ENCODE measurements at places on chromosomes 11 and 22.

DNA sequence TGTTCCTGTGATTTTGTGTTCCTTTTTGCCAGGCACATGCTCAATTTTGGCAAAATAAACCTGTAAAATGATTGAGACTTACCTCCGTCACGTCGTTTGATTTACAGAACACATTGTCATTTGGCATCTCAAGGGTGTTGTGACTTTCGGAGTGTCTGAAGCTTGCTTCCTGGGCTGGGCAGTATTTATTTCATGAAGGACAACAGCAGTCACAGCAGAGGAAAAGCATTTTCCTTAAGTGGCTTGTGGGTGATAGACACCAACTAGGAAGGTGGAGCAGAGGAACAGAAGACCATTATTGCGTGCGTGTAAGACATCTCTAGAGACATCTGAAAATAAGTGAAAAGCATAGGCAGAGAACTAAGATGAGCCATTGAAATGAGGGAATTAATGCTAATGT is 80.2 kb downstream of the SLC36A4 start:
- no peak for DNase-seq

- DNase-seq, result no peak
Observed at GRCh38 chr11:32405592-32405991, 29.7 kb downstream of the WT1 start.

GRCh38 chr22:40345271-40345670 is 1.0 kb upstream of the ADSL start:
- no peak for DNase-seq

- DNase-seq, result no peak
Observed at GRCh38 chr22:48450188-48450825, 1377.4 kb downstream of the BRD1 start.

DNA sequence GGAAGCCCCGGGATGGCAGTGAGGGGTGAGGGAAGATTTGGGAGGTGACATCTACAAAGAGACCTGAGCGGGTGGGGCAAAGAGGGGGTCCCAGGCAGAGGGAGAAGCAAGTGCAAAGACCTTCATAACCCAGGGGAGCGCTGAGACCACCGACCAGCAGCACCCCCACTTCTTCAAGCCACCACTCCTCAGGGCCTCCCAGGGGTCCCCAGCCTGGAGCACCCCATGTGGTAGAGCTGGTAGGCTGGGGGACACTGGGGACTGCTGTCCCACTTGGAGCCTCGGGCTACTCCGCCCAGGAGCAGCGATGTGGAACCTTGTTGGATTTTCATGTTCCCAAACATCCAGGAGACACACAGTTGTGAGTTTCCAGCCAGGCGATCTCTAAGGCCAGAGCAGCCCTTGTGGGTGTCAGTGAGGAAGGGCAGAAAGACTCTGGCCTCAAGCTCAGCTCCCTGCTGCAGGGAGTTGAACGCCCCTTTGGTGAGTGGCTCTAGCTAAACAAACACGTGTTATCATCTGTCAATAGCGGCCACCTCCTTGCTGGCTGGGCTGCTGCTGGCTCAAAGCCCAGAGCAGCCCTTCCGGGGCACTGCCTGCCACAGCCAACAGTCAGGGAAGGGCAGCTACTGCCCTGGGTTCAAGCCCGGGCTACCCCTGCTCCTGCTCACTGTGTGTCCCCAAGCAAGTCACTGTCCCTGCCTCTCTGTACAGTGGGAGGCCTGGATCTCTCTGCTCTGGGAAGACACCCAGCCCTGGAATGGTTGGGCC is 25.7 kb upstream of the CHKA start:
- DNase-seq, result no peak

DNA sequence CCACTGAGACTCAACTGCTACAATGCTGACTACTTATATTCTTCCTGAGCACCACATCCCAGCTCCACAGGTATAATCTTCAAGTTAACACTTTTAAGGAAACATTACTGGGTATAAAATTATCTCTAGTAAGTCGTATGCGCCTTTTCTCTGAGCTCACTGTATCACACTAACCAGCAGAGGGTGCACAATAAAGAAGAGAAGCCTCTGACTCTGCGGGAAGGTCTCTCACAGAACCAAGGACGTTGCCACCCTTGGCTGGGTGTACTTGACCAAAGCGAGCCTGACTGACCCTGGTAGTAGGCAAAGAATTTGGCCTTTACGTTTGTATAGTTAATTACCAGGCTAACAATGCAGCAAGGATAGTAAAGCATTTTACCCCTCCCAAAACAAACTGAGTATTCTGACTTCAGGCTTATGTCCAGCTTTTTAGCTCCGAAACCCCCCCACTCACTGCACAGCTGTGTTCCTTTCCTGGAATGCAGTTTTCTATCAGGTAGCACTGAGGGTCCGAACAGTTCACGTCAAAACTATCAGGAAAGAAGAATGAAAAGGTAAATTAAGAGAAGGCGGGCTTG is at the start of gene BTBD18:
TSS of gene BTBD18 (minus strand) at position 144 of the 578 bp plus-strand sequence. CDS start 631 bp downstream, outside the sequence.
- no peak for DNase-seq

DNA sequence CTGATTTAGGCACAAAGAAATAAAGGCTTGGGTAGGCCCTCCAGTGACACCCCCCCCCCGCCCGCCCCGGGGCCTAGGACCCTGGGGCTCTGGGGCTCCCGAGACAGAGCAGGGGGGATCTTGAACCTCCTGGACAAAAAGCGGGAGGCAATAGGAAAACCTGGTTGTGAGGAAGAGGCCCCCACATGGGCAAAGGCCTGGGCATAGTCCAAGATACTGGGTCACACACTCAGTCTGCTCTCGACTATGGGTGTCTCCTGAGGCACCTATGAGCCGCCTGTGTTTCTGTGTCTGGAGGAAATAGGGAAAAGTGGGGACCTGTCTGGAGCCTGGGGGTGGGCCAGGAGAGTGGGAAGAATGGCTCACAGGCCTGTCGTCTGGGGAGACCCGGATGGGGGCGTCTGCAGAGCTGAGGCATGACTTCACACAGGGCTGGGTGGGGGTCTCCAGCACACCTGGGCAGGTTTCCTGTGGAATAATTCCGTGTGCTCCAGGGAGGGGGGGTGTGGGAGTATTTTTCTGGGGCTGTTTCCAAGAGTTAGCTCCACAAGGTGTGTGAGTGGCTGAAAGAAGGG is 2.4 kb upstream of the MN1 start:
- no peak for DNase-seq

DNA sequence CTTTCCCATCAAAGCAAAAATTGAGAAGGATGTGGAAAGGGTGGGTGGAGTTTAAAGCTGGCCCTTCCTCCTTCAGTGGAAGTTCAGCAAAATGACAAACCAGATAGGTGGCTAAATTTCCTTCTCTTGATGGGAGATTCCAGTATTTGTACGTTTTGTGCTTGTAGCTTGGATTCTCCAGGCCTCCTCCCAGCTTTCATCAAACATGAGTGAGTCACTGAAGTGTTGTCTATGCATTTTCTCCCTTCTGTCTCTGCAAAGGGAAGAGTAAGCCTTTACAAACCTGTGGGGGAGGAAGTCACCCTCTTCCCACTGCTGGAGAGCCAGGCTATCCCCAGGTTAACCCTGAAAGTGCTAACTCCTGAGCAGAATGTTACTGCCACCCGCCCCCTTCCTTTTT is 6.4 kb downstream of the MARK2 start:
- DNase-seq, result no peak

DNA sequence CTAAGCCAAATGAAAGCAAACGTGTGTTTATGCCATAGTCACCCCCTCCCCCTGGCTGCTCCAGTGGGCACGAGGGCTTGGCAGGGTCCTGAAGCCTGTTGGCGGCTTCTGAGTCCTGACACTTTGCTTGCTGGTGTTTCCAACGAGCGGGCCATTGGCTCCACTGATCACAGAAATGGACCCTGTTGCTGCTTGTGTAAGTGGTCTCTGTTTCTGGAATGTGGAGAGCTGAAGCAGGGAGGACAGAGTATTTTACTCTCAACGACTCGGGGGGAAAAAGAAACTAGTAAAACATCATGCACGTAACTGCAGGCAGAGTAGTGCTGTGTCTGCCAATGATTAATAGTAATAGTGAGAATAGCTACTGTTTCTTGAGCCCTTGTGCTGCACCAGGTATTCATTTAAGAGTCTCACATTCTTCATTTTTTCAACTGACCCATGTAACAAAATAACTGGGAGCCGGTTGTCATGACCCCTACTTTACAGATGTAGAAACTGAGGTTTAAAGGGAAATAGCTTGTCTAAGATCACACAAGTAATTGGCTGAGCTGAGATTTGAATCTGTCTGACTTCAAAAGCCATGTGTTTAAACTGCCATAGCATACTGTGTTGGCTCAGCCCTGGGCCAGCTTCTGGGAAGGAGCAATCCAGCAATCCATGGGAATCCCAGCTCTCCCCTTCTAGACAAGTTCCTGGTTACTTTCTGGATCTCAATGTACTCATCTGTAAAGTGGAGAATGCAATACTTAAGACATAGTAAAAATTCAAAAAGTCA is 526.7 kb downstream of the INSC start:
- no peak for DNase-seq

- DNase-seq, result no peak
Observed at GRCh38 chr11:12995188-12995587, 13.9 kb upstream of the RASSF10 start.

GRCh38 chr11:9853929-9854552 is 190.2 kb downstream of the SWAP70 start:
- no peak for DNase-seq

DNA sequence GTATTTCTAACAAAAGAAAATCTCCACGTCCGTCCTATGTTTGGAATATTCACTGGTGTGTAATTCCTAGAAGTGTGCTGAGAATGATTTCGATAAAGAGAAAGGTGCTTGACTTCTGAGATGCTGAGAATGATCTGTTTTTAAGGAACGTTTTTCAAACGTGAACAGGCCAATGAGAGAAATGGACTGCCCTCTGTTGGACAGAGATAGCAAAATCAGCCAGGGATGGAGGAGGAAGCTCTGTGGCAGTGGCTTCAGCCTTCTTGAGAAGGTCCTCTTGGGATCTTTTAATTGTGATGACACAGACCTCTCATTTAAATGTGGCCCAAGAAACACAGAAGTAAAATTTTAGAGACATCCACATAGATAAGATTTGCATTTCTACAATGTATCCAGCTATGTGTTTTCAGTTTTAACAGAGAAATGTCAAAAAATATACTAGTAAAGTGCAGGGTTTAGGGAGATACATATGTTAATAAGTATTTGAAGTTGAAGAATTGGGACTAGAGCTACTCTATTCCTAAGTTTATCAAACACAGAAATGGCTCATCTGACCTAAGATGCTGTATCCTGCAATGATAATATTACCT is 84.0 kb upstream of the RCN1 start:
- DNase-seq, result no peak

- DNase-seq, result no peak
Observed at GRCh38 chr11:70866834-70867233, 385.5 kb downstream of the SHANK2 start.

GRCh38 chr11:117828611-117829368 is 4.2 kb upstream of the FXYD2 start:
- peak; percentile 67 for DNase-seq

GRCh38 chr22:43634316-43634715 is 177.8 kb downstream of the EFCAB6 start:
- no peak for DNase-seq

DNA sequence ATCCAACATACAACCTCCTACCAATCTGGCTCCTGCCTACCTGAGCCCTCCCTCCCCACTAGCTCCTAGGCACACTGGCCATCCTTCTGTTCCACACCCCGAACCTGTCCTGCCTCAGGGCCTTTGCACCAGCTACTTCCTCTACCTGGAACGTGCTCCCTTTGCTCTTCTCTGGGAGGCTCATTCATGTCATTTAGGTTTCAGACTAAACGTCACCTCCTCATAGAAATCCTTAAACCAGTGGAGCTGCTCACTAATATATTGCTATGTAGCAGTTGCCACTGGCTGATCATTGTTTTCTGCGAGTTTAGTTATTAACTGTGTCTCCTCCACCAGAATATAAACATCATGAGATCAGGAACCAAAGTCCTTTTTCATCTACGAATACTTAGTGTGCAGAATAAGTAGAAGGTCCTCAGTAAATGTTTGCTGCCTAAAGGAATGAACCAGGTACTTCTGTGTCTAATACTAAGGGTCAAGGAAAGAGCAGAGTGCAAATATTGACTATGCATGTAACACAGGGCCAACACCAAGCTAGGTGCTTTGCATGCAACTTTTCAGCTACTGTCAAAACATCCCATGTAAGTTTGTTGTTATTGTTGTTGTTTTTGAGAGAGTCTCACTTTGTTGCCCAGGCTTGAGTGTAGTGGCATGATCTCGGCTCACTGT is 277.6 kb upstream of the SYN3 start:
- DNase-seq, result no peak

DNA sequence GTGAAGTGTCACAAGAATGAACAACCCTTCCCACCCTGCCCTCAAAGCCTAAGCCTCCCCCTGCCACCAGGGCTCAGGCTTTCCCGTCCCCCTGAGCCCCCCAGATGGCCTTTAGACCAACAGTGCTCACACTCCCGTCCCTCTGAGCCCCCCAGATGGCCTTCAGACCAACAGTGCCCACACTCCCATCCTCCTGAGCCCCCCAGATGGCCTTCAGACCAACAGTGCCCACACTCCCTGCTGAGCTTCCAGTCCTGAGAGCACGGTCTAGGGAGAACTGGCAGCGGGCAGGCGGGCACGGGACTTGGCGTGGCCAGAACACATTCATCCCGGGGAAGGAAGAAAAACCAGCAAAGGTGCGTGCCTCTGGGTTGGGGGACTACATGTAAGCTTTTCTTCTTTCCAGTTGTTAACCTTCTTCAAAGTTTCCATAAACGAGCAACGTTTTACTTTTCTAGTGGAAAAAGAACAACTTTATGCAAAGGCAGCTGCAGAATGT is 2.5 kb downstream of the MRGPRG start:
- no peak for DNase-seq

DNA sequence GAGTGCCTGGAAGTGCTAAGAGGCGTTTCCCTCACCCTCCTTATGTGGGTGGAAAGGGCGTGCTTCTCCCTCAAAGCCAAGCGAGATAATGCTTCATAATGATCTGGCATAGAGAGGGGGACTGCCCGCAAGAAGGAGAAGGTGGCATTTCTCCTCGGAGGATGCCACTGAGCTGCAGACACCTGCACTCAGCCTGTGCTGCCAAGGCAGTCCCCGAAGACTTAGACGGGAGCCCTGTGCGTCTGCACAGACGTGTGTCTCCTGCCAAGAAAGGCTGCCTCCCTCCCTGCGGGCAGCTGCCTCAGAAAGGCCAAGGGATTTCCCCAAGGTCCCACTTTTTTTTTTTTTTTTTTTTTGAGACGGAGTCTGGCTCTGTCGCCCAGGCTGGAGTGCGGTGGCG is 48.1 kb upstream of the SPATA19 start:
- no peak for DNase-seq

DNA sequence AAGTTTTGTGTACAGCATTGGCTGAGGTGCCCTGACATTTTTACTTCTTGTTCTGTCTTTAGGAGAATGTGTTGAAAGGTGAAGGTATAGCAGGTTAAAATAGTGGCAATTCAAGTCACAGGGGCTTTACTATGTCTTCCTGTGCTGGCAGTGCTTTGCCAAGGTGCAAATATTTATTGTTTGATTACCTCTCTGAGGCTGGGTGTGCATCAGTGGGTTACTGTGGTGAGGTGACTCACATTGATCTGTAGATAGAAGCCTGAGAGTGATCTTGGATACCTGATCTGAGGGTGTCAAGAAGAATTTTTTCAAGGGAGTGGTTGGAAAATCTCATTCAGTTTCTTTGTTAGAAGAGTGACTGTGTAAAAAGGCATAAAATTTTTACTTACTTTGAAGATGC is 90.0 kb downstream of the ARHGAP42 start:
- DNase-seq, result no peak

GRCh38 chr11:85772695-85773094 is 38.2 kb downstream of the SYTL2 start:
- no peak for DNase-seq
